ENCODE measurements at places on chromosomes 11 and 22. TPM values are rescaled to one million over a fixed set of nuclear protein-coding genes. Genes with fewer than 3 reads are reported as not detected.

DEAF1 gene
- 45.3 TPM for total RNA-seq

- no peak for DNase-seq
- H3K36me3 ChIP-seq, result no peaks in the 10 kb centered on the region
- H3K27me3 ChIP-seq, result no peaks in the 10 kb centered on the region
- peaks cover 16% of the 10 kb centered on the region for H3K4me1 ChIP-seq
Observed at GRCh38 chr22:39125622-39126021, 26.9 kb downstream of the CBX7 start.

DNA sequence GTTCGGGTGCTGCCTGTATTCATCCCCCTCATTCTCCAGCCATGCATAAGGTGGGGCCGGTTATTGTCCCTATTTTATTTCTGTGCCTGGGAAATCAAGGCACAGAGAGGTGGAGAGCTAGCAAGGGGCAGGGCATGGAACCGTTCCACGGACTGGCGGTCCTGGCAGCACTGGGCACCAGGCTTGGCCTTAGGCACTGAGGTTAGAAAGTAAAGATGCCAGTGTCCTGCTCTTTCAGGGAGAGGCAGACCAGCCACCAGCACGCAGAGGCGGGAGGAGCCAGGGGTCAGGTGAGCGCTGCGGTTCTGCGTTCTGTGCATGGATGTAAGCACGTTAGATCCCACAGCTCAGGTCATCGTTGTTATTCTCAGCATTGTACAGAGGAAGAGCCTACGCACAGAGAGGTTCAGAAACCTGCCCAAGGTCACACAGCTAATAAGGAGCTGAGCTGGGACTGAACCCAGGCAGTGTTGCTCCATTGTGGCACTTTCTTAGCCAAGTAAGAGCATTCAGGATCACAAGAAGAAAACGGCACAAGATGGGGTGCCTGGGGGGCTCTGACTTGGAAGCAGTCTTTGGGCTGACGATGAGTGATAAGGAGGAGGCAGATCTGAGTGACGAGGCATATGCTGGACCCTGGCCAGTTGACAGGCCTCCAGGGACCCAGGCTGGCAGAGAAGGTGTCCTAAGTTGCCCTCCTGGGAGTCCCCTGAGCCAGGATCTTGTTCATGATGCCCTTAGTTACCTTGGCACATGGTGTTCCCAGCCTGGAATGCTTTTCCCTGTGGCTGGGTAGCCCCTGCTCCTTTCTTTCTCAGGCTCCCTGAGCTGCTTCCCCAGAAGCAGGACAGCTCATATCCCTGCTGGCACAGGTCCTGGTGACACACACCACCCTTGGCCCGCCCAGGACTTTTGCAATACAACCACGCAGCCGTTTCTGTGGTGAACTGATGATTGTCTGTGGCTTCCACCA lies 41.1 kb downstream of the OSBPL5 start:
- H3K4me3 ChIP-seq, result no peak overlapping the region
- H3K27ac ChIP-seq, result no peak overlapping the region
- peaks cover 97% of the 10 kb centered on the region for H3K36me3 ChIP-seq
- H3K27me3 ChIP-seq, result no peaks in the 10 kb centered on the region
- H3K4me1 ChIP-seq, result peaks cover 36% of the 10 kb centered on the region
- peak; percentile 40 for DNase-seq

- H3K27me3 ChIP-seq, result no peaks in the 10 kb centered on the region
- H3K27ac ChIP-seq, result no peak overlapping the region
- DNase-seq, result no peak
- H3K4me1 ChIP-seq, result peaks cover 31% of the 10 kb centered on the region
Observed at GRCh38 chr22:50197000-50197800, 3.6 kb upstream of the SELENOO start.

GRCh38 chr22:44385781-44386180 lies 73.0 kb upstream of the SHISAL1 start:
- H3K27me3 ChIP-seq, result peaks cover 13% of the 10 kb centered on the region
- H3K4me1 ChIP-seq, result peaks cover 72% of the 10 kb centered on the region
- no peak for DNase-seq
- H3K27ac ChIP-seq, result no peak overlapping the region
- no peak overlapping the region for H3K4me3 ChIP-seq

GRCh38 chr11:111674941-111675340 lies 72.7 kb downstream of the SIK2 start:
- no peak overlapping the region for H3K4me3 ChIP-seq
- no peak for DNase-seq
- H3K4me1 ChIP-seq, result no peaks in the 10 kb centered on the region

FGF3 gene
- not detected for total RNA-seq

Measured in spinal cord (tissue), 10 donors.